MV-4-11 (cell line): ENCODE measurements at places on chromosomes 13 and 19.

DNA sequence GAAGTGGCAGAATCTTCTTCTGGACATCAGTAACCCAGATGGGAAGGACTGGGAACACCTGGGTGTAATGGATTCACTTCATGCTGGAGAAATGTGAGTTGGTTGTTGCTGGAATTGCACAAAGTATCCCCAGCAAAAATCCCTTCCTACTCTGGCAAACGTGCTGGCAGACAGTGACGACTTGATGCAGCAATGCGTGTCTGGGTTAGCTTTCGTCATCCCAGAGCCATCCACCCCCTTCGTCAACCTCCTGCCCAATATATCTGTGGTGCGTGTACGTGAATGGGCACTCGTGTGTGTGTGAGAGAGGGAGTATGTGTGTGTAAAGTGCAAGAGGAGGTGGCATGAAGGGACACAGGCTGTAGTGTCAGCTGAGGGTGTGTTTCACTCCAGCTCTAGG, 70.9 kb downstream of the TM9SF2 start:
- DNase-seq = no peak

DNA sequence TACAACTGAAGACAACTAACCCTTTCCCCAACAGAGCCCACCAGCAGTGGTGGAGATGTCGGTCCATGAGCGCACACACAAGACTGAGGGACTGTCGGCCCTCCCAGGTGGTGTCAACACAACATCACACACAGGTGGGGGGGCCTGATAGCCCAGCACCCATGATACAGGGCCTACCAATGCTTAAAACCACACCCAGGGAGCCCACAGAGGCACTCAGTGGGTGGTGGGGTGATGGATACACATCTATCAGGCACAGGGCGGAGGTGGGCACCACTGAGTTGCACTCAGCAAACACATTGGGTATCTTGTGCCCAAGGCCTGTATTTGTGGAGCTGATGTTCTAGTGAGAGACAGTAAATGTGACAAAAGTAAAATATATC, 7.0 kb upstream of the ZFP36 start:
- DNase-seq = no peak

- DNase-seq = no peak
Measured at GRCh38 chr19:45202637-45203036, 24.1 kb downstream of the BLOC1S3 start.

- no peak for DNase-seq
Measured at GRCh38 chr13:102769679-102770078, 3.9 kb downstream of the TEX30 start.

- DNase-seq = peak; percentile 92
Measured at GRCh38 chr19:14672188-14672872, 2.3 kb downstream of the ADGRE3 start.

- no peak for DNase-seq
Measured at GRCh38 chr13:96090240-96091101, 564 bp downstream of the HS6ST3 start.

DNA sequence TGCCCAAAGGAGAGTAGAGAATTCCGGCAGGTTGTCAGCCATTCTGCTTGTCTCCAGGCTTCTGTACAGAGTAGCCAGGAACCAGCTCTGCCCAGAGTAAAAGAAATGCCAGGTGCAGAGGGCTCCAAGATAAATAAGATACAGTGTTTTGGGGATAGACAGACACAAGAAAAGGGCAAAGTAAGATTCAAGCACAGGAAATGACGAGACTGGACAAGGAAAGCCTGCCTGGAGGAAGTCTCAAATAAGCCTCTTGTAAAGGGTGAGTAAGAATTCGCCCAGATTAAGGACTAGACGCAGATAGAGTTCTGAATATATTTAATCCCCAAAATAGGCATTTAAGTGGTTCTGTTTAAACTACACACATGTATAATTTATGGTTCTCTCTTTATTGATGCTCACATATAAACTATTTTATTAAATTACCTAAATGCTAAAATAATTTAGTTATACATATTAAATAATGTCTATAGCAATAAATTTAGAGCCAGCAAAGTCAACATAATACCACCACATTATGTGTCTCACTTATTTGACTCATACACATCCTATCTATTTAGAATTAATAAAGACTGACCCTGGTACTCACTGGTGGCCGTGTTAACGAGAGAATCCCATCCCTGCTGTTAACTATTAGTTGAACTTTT, 98.4 kb upstream of the RAP2A start:
- DNase-seq = no peak

DNA sequence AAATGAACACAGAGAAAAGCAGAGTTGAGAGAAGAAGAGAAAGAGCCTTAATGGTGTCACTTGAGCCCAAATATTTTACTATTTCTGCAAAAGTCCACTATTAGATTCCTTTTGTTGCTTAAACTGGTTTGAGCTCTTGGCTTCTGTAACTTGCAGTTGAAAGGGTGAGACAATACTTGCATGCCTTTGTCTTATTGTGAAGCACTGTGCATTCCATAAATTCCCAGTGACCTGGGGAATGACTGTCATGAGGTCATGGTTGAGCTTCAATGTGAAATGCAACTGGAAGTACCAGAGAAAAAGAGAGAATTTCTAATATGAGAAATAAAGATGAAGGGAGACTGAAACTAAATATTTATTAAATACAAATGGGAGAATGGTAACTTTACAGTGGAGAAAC, 310.9 kb downstream of the TDRD3 start:
- DNase-seq = no peak

DNA sequence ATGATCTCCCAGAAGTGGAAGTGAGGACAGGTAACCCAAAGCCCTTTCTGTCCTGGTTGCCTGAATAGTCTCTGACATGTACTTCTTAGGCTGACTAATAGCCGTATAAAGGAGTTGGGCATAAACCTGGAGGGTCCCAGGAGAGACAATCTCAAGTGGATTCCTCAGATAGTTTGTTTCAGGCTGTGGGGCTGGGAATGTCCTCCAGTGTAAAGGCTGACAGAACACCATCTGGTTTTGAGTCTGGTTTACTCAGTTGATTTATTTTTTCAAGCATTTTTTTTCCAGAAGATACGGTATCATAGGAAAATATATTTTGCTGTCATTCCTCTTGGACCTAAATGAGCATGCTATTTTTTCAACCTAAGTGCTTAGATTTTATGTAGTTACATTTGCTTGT, 15.2 kb downstream of the HTR2A start:
- DNase-seq = no peak

GRCh38 chr13:26459276-26460131, 98.0 kb upstream of the WASF3 start:
- no peak for DNase-seq

GRCh38 chr19:28117143-28117542, 1095.8 kb downstream of the UQCRFS1 start:
- no peak for DNase-seq

DNA sequence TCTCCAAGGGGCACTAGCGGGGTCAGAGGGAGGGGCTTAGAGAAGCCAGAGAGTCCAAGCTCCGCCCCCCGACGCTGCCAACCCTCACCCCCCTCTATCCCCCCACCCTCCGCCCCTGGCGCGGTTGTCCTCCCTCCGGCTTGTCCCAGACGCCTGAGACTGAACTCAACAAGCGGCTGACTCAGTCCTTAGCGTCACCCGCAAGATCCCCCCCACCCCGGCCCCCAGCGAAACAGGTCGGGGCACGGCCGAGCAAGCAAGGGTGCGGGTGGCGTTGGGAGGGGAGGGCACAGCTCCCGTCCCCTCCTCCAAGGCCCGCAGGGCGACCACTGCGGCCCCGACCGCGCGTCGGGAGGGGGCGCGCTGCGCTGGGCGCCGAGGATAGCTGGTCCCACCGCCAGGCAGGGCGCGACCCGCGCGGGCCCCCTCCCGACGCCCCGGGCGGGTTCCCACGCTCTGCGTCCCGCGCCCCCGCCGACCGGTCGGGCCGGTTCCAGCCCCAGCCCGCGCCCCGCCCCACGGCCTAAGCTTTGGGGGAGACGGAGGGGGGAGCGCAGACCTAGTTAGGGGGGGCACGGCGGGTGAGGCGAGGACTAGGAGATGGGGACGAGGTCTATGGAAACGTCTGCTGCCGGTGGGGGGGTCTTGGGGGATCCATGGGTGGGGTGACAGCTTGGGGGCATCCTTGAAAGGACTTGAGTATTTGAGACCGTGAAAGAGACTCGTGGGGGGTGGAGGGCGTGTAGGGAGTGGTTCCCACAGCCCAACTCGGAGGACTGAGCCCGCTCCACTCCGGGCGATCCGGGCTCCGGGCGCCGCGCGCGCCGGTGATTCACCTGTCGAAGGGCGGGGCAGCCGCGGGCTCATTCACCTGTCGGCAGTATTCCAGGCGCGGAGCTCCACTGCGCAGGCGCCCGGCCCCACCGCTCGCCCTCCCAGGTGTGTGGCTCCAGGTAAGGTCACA, 5.1 kb downstream of the NOTCH3 start:
- DNase-seq = peak; percentile 37

DNA sequence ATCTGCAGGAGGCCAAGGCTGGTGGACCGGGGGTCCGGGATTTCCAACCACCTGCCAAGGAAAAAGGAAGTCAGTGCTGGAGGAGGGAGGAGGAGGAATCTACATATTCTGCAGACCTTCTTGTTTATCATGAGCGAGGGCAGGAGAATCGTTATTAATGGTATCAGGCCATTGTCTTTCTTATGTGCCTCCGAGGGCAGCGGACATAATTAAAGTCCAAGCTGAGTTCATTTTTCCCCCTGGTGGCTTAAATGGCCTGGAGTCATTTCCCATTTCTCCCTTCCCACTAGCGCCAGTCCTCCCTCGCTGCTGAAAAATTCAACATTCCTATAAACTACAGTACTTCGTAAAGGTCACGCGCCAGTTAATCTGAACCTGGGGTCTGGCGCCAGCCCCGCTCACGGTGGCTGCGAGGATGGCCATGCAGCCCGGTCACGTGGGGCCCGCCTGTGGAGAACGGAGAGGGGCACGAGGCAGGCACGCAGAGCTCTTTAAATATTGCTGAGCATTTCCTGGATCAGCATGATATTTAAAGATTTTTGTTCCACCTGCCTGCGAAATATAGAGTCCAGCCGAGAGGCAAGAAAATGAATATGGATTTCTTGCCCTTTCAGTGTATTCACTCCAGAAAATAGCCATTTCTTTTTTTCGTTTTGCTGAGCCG, 85.2 kb upstream of the PCDH8 start:
- DNase-seq = no peak

DNA sequence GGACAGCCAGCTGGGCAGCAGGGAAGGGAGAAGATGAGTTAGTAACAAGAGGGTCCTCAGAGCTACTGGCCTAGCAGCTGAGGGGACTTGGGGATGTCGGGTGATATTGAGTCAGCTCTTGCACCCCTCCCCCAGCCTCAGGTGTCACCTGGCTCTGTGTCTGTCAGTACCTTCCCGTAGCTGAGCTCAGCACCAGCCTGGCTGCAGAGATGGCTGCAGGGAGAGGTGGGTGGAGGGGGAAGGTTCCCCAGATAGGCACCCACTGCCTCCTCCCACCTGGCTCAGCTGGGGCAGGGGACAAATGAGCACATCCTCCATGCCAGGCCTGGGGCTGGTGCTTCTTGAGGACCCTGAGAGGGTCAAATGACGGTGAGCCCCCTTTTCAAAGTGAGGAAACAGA, 6.8 kb upstream of the KPTN start:
- no peak for DNase-seq

GRCh38 chr19:13995878-13996765, 10.0 kb downstream of the RFX1 start:
- DNase-seq = no peak

GRCh38 chr13:113074876-113075275, 30.7 kb upstream of the F7 start:
- no peak for DNase-seq

DNA sequence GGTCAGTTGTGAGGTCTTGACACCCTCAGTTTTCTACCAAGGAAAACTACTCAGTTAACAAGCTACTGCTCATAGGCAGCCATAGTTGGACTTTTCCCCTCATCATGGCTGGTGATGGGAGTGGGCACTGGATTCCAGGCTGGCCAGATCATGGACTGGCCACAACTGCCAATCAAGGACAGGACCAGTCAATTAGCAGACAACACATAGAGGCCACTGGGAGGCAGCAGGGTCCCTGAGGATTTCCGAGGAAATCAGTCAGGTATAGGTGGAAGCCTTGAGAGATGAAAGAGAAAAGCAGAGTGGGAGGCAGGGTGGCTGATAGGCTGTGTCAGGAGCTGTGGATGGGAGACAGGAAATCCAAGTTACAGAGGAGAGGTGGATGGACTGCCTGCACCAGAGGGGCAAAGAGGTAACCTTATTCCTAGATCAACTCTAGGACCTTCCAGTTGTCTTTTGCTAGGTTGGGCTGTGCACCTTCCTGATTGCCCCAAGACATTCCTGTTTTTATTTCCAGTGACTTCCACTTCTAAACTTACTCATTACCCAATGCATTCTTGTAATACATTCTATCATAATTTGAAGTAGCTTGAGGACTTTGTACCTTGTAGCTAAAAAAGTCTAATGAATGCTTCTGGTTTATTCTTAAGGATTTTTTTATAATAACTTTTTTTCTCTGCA, 361.8 kb downstream of the KCNRG start:
- DNase-seq = no peak

GRCh38 chr19:55116859-55117662, at the start of gene PPP1R12C:
PPP1R12C (minus strand) TSS chr19:55117637; CDS start chr19:55117543, 94 bp downstream.
- no peak for DNase-seq

- no peak for DNase-seq
Measured at GRCh38 chr13:59261928-59262488, 901.7 kb downstream of the DIAPH3 start.

- DNase-seq = peak; percentile 40
Measured at GRCh38 chr13:25232937-25233515, 54.3 kb downstream of the MTMR6 start.

GRCh38 chr19:10079031-10079453, 7.1 kb upstream of the SHFL start:
- no peak for DNase-seq

DNA sequence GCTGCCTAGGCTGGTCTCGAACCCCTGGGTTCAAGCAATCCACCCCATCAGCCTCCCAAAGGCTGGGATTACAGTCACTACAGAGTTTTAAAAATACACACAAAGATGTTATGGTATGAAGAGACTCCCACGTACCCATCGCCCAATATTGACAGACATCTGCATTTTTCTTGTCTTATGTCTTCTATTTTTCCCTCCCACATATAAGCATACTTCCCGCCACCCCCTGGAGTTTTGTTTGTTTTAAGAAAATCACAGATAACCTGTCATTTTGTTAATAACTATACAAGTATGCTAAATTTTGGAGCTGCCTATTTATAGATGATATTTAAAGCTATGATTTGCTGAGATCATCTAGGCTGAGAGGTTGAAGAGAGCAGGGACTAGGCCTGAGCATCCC, 6.2 kb upstream of the SMG9 start:
- no peak for DNase-seq

GRCh38 chr13:24104723-24105122, 55.8 kb upstream of the SPATA13 start:
- DNase-seq = no peak

GRCh38 chr19:36125557-36125956, 10.3 kb downstream of the TBCB start:
- no peak for DNase-seq

- DNase-seq = no peak
Measured at GRCh38 chr19:35556846-35557538, 6.5 kb downstream of the ATP4A start.

- DNase-seq = no peak
Measured at GRCh38 chr13:47917022-47917574, 84.0 kb downstream of the SUCLA2 start.
